ENCODE measurements at places on chromosomes 4 and X. TPM values are rescaled to one million over a fixed set of nuclear protein-coding genes. Genes with fewer than 3 reads are reported as not detected.
A peak's percentile ranks its signal among the peaks of the same experiment; 100 is the strongest.

The ARX gene
- not detected for total RNA-seq

The TADA2B gene
- 16.7 TPM for total RNA-seq

The GAGE13 gene
- total RNA-seq = not detected

The MUC7 gene
- not detected for total RNA-seq

The SATL1 gene
- total RNA-seq = not detected

The GSTCD gene
- total RNA-seq = 23.4 TPM

The BEX1 gene
- 1.7 TPM for total RNA-seq

The MAP9 gene
- 17.4 TPM for total RNA-seq

GRCh38 chr4:55080174-55080865 lies 45.1 kb downstream of the KDR start:
- H3K36me3 ChIP-seq = no peaks in the 10 kb centered on the region
- H3K4me3 ChIP-seq = no peak overlapping the region
- no peaks in the 10 kb centered on the region for H3K27me3 ChIP-seq
- no peak for DNase-seq
- no peak overlapping the region for H3K27ac ChIP-seq

DNA sequence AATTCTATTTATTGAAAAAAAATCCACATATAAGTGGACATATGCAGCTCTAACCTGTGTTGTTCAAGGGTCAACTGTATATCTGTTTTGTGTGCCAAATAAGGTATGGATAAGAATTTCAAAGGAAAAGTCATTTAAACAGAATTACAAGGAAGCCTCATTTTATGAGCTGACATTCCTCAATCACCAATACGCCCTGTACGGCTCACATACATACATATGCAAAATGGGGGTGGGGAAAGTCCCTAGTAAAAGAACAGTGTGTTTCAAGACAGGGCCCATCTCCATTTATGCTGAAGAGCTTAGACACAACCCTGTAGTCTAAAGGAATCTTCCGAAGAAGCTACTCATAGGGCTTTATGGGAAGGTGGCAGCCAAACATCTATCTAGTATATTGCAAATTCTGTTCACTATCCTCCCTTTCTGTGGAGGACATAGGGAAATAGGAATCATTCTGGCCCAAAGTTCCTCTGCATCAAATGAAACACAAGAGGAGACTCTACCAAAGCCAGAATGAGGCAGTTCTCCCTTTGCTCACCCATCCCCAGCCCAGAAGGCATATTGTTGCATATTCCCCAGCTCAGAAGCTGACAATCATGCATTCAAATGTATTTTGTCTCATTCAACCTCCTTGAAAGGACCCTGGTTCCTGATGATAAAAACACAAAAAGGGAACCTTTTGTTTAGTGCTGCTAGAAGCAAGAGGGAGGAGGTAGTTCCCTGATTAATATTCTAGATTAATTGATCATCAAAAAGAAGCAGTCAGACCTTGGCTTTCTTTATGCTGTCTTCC lies 13.7 kb upstream of the ZBTB33 start:
- no peak overlapping the region for H3K4me3 ChIP-seq
- no peak for DNase-seq
- H3K27ac ChIP-seq = no peak overlapping the region
- no peaks in the 10 kb centered on the region for H3K27me3 ChIP-seq
- H3K36me3 ChIP-seq = no peaks in the 10 kb centered on the region

DNA sequence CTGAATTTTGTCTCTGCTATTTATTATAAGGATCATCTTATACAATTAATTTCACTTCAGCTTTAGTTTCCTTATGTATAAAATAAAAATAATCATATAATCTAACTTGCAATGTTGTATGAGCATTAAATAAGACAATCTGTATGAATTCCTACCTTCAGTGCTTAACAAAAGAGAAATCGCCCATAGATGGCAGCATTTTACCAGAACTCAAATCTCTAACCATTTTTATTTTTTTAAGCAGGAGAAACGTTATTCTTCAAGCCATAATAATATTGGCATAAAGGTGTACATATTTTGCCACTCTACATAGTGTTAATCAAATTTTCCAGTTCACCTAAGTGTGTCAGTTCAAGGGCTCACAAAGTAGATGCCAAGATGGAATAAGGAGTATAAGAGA lies 78.8 kb downstream of the TMEM47 start:
- H3K27ac ChIP-seq = no peak overlapping the region
- no peaks in the 10 kb centered on the region for H3K36me3 ChIP-seq
- H3K4me3 ChIP-seq = no peak overlapping the region
- no peaks in the 10 kb centered on the region for H3K4me1 ChIP-seq
- DNase-seq = no peak
- H3K27me3 ChIP-seq = no peaks in the 10 kb centered on the region

DNA sequence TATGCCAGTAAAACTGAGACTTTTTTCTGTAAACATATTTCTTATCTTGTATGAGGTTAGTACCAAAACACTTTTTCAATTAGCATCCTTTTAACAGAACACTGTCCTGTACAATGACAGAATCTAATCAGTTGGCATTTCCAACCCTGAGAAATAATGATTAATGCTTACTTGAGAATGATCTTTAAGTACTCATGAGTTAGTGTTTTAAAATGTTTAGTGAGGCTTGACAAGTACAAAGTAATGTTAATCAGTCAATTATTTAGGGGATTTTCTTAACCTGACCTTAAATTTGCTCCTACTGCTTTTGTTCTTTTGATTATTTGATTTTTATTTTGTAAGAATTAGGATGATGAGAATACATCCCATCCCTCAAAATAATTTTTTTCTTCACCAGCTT lies 496.5 kb downstream of the RPA4 start:
- H3K4me1 ChIP-seq = no peaks in the 10 kb centered on the region
- H3K36me3 ChIP-seq = no peaks in the 10 kb centered on the region
- no peak overlapping the region for H3K4me3 ChIP-seq
- DNase-seq = no peak

DNA sequence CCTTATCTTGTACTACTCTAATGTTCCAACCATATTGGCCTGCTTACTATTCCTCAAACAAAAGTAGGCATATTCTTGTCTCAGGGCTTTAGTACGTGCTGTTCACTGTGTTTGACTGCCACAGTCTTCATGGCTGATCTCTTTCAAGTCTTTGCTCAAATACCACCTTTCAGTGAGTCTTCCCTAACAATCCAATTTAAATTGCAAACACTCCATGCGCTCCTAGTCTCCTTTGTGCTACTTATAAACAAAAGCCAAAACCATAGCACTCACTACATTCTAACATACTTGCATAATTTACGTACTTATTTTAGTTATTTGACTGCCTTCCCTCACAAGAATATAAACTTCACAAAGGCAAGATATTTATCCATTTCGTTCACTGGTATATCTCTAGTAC lies 1.7 kb upstream of the ART3 start:
- no peak for DNase-seq
- no peaks in the 10 kb centered on the region for H3K36me3 ChIP-seq
- no peaks in the 10 kb centered on the region for H3K27me3 ChIP-seq
- no peak overlapping the region for H3K4me3 ChIP-seq
- H3K4me1 ChIP-seq = peaks cover 4% of the 10 kb centered on the region

GRCh38 chr4:1172971-1173757 lies 781 bp upstream of the SPON2 start:
- H3K27ac ChIP-seq = peak overlapping the region; percentile 78
- H3K36me3 ChIP-seq = peaks cover 8% of the 10 kb centered on the region
- no peak overlapping the region for H3K4me3 ChIP-seq
- DNase-seq = no peak

DNA sequence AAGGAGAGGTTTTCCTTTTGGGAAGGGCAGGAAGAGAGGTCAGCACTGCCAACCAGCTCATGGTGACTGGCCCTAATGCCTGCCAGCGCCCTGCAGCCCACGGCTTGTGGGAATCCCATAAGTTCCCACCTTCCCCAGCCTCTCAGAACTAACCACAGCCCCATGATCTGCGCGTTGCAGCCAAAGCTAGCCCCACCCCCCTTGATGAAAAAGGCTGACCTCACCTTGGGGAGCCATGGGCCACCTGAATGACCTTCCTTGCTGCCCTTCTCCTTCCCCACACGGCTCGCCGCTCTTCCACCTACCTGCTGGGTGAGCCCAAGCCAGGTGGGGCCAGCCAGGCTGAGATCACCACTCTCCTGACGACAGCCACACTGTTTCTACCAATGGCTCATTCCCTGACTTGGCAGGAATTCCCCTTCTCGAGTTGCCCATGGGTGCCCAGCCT lies 3.9 kb upstream of the ELF4 start:
- no peak overlapping the region for H3K27ac ChIP-seq
- no peak for DNase-seq
- H3K36me3 ChIP-seq = no peaks in the 10 kb centered on the region

- no peak overlapping the region for H3K4me3 ChIP-seq
- no peak for DNase-seq
- H3K36me3 ChIP-seq = no peaks in the 10 kb centered on the region
- no peak overlapping the region for H3K27ac ChIP-seq
- H3K4me1 ChIP-seq = no peaks in the 10 kb centered on the region
These were observed 16.8 kb downstream of the REPS2 start for GRCh38 chrX:16963216-16963615.

DNA sequence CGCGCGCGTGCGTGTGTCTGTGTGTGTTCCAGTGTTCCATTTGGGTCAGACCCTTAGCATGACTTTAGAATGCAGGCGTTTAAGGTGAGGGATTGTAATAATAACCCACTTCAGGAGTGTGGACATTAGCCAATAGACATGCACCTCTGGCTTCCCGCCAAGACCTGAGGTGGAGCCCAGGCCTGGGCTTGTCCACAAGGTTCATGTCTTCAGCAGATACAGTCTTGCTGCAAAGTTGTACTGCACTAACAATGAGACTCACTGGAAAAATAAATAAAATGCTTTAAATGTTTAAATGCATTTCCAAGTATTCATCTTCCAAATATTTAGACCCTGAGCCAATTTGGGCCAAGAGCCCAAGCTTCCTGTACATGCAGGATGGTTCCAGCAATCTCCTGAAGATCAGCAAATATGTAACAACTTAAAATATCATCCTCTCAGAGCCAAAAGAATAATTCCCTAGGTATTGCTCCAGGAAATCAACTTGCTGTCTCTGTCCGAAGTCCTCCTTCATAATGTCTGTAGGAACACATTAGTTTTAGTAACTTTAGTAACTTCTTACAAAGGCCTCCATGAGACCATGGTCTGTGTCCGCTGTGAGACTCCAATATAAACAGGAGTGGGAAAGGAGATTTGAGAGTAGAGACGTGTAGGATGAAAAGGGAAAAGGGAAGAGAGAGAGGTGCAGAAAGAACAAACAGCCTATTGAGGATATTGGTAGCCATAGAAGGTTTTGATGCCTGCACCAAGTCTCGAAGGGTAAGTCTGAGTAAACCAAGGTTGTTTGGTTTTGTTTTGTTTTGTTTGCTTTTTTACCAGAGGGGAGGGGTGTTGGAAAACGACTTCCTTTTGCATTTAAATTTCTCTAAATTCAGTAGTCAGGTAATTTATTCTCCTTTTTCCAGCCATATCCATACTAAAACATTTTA lies 98.5 kb upstream of the KLF3 start:
- H3K27ac ChIP-seq = peak overlapping the region; percentile 14
- no peaks in the 10 kb centered on the region for H3K36me3 ChIP-seq
- DNase-seq = no peak
- no peaks in the 10 kb centered on the region for H3K4me1 ChIP-seq
- no peak overlapping the region for H3K4me3 ChIP-seq
- H3K27me3 ChIP-seq = no peaks in the 10 kb centered on the region

DNA sequence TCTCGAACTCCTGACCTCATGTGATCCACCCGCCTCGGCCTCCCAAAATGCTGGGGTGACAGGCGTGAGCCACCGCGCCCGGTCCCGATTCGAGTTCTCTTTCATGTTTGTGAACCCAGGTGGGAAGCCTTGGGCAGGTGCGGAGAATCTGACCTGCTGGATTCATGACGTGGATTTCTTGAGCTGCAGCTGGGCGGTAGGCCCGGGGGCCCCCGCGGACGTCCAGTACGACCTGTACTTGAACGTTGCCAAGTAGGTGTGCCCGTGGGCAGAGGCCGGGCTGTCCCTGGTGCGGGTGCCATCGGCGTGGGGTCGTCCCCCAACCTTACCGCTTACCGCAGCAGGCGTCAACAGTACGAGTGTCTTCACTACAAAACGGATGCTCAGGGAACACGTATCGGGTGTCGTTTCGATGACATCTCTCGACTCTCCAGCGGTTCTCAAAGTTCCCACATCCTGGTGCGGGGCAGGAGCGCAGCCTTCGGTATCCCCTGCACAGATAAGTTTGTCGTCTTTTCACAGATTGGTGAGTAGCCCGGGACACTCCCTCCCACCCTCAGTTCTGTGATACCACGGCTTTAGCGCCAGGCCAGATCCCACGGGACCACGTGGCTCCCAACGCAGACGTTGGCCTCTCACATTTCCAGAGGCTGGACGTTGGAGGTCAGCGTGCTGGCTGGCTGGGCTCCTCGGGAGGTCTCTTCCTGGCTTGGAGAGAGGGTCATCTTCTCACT lies 15.6 kb downstream of the IL3RA start:
- H3K27me3 ChIP-seq = no peaks in the 10 kb centered on the region
- no peak overlapping the region for H3K4me3 ChIP-seq
- DNase-seq = no peak
- no peak overlapping the region for H3K27ac ChIP-seq
- no peaks in the 10 kb centered on the region for H3K4me1 ChIP-seq

DNA sequence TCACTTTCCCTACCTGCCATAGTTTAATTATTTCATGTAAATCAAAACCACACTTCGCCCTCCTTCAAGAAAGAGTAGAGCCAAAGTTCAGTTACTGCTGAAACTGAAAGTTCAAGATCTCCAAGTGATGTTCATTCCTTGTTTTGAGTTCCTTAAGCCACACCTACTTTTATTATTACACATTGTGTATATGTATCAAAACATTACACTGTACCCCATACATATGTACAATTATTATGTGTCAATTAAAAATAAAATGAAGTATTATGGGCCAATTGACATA lies 892.3 kb upstream of the NDST4 start:
- no peaks in the 10 kb centered on the region for H3K4me1 ChIP-seq
- H3K36me3 ChIP-seq = no peaks in the 10 kb centered on the region
- DNase-seq = no peak
- H3K27me3 ChIP-seq = no peaks in the 10 kb centered on the region
- H3K4me3 ChIP-seq = no peak overlapping the region

DNA sequence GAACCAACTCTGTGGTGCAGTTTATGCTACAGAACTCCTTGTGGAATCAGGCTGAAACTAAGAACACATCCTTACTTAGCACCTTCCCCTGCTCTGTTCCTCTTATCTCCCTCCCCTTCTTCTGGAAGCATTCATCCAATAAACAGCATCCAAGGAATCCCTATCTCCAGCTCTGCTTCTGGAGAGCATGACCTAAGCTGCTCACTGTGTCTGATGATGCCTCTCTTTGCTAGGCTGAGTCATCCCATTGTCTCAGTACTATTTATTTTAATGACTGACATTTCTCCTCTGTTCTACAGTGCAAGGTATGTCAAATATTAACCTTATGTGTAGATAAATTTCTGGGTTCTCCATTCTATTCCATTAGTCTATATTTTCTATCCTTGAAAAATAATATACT lies 71.2 kb downstream of the BEND2 start:
- no peaks in the 10 kb centered on the region for H3K36me3 ChIP-seq
- no peaks in the 10 kb centered on the region for H3K27me3 ChIP-seq
- H3K4me3 ChIP-seq = no peak overlapping the region
- no peak overlapping the region for H3K27ac ChIP-seq
- DNase-seq = no peak

GRCh38 chrX:46788902-46789301 lies 30.0 kb upstream of the SLC9A7 start:
- no peak overlapping the region for H3K27ac ChIP-seq
- no peaks in the 10 kb centered on the region for H3K4me1 ChIP-seq
- H3K4me3 ChIP-seq = no peak overlapping the region
- no peaks in the 10 kb centered on the region for H3K36me3 ChIP-seq
- H3K27me3 ChIP-seq = no peaks in the 10 kb centered on the region
